ENCODE measurements at places on chromosomes 5 and 9.

DNA sequence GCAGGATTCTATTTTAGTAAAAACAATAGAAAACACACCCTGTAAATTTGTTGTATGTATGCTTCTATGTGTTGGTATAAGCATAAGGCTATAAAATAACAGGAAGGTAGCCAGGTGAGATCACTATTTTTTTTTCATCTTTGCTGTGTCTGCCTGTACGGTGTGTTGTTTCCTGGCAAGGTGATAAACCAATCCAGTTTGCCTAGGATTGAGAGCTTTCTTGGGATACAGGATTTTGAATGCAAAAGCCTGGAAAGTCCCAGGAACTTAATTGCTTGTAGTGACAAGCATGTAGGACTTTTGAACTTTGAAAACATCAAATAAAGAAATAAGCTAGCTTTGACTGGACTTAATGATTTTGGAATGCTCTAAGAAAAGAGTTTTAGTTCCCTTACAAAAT lies 83.3 kb upstream of the RORB start:
- ATAC-seq = no peak

DNA sequence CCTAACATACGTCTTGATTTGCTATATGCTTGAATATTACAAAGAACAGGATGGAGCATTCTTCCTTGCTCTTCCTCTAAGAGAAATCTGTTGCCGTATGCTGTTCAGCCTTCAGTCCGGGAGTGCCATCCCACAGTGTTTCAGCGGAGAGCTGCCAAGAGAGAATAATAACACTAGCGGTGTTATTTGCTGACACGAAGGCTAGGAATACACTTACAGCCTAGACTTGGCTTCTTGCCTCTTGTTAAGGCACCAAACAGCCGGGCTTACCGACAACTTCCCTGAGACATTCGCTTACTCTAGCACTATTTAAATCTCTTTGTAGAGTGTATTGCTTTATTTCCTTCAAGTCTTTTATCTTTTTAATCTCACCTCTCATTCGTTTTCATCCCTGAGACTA lies 31.4 kb downstream of the KCTD16 start:
- no peak for ATAC-seq

DNA sequence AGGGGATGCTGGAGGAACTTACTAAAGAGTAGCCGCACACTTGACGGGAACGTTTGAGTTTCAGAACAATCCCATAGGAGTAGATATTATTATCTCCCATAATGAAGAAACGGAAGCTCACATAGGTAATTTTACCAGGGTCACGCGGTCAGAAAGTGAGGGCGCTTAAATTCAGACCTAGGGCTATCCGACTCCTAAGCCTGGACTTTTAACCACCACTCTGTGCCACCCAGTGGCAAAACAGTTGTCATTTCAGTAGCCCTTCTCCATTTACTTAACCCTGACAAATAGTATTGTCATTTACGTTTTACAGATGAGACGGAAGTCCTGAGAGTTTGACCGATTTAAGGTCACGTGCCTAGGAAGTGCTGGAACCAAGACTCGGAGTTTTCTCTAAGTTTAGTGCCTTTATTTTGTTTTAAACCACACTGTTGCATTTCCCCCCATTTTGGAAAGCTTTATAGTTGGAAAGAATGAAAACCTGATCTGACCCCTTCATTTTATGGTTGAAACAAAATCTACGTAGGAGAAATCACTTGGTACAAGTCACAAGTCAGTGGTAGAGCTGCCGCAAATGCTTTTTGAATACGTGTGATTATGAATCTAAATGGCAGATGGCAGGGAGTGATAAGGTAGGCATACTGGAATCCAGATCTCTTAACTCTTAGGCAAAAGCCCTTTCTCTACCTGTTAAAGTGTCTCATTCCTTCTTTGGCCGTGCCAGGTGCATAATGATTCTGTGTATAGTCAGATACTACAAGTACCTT lies 650 bp downstream of the MRRF start:
- no peak for ATAC-seq

GRCh38 chr5:38603691-38604090 lies 47.2 kb upstream of the LIFR start:
- ATAC-seq = no peak

DNA sequence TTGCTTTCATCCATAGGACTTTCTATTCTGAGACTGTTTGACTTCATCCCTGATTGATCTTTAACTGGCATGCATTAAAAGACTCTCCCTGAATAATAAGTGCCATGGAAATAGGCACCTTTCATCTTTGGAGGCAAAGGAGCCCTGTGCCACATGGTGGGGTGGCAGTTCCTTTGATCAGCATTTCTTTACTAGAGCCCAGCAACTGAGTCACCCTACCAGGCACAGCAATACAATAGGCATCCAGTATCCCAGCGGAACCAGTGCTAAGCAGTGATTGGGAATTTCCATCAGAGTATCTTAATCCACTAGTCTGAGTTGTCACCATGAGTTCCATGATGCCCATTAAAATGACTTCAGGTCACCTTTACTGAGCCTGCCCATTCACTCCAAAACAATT lies 476.1 kb upstream of the MPDZ start:
- no peak for ATAC-seq

- no peak for ATAC-seq
Observed at GRCh38 chr5:170192829-170193228, 40.0 kb upstream of the C5orf58 start.

GRCh38 chr9:114163517-114163951 lies 8.2 kb downstream of the COL27A1 start:
- peak; percentile 78 for ATAC-seq

DNA sequence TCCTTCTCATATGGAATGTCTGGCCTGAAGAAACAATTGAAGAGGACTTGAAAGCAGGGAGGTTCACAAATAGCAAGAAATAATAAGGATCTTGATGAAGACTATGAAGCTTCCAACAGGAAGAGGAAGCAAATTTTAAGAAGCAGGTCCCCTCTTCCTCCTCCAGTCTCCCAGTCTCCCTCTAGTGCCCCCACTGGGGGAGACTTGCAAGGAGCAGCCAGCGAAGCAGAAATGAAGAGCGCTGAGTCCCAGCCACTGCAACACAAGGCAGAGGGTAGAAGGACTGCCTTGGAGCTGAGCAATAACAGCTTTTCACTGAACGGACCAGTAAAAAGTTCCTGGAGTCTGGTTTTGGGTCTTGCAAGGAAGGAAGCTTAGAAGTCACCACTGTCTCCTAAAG lies 32.6 kb upstream of the ACO1 start:
- no peak for ATAC-seq

GRCh38 chr5:131792896-131793295 lies 3.9 kb downstream of the FNIP1 start:
- ATAC-seq = no peak

DNA sequence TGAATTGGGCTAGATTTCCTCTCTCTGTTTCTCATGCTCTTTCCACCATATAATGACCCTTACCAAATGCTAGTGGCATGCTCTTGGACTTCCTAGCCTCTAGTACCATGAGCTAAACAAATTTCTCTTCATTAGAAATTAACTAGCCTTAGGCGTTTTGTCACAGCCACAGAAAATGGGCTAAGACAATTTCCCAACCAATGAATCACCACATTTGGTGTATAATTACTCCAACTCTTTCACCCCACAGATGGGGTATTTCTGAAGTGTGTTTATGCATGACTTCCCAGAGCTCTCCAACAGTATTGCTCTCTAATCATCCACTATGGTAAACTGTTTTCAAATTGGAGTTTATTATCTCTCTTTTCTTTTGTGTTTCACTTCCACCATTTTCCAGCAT lies 1041.1 kb upstream of the COX7C start:
- no peak for ATAC-seq

DNA sequence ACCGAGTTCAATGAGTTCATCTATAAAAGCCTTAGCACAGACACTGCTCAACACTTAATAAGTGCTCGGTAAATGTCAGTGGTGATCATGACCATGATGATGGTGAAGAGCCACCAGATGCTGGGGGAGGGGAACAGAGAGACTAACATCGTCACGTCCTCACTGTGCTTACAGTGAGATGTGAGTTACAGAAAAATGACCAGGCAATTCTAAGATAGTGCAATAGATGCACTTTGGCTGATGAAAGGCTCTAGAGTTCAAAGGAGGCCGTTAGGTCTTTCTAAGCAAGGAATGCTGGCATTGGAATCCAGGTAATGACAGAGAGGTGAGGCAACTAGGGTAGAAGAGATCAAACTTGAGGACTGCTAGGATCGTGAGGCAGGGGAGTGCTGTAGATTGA lies 36.7 kb downstream of the ARL15 start:
- ATAC-seq = no peak

GRCh38 chr5:149080294-149080693 lies 17.4 kb upstream of the SH3TC2 start:
- no peak for ATAC-seq

- peak; percentile 19 for ATAC-seq
Observed at GRCh38 chr5:147081311-147081764, 153.5 kb upstream of the STK32A start.

DNA sequence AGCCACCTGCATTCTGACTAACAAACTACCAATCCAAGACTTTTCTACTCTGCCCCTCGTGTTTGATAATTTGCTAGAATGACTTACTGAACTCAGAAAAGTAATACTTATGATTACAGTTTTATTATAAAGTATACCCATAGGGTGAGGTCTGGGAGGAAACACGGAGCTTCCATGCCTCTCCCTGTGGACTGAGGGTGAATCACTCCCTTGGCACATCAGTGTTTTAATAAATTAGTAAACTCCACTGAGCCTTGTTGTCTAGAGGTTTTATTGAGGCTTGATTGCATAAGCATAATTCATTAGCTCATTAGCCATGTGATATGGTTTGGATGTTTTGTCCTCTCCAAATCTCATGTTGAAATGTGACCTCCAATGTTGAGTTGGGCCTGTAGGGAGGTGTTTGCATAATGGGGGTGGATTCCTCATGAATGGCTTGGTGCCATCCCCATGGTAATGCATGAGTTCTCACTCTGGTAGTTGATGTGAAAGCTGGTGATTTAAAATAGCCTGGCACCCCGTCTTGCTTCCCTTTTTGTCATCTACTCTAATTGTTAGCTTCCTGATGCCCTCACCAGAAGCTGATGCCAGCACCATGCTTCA lies 233.6 kb upstream of the TRPC7 start:
- no peak for ATAC-seq
